ENCODE measurements at places on chromosomes 2 and 18. TPM values are rescaled to one million over a fixed set of nuclear protein-coding genes. Genes with fewer than 3 reads are reported as not detected.

Gene SERPINB12
- total RNA-seq: not detected

Gene SERPINB3
- 0.12 TPM for total RNA-seq

Gene C2orf72
- 0.29 TPM for total RNA-seq

Gene CPO
- not detected for total RNA-seq

Gene INPP4A
- 12.2 TPM for total RNA-seq

Gene ITGA6
- total RNA-seq: 87.0 TPM

Gene EDAR
- 0.65 TPM for total RNA-seq

Gene RNF144A
- 14.1 TPM for total RNA-seq

Gene PTGR3
- total RNA-seq: 7.8 TPM

Gene POTEI
- not detected for total RNA-seq

Gene CRYBA2
- not detected for total RNA-seq

Gene SKOR2
- total RNA-seq: not detected

Gene ANKRD62
- not detected for total RNA-seq

Gene CD8B
- total RNA-seq: 2.5 TPM

Gene METTL21A
- 48.0 TPM for total RNA-seq

Gene DOK6
- 0.06 TPM for total RNA-seq

Gene SERPINB13
- not detected for total RNA-seq

Gene MRPL30
- 25.3 TPM for total RNA-seq

Gene HMSD
- total RNA-seq: 0.29 TPM

Gene RNF149
- 39.9 TPM for total RNA-seq

Gene ZSWIM2
- not detected for total RNA-seq

Gene TOGARAM2
- total RNA-seq: not detected

Data from epithelial cell of proximal tubule (primary cell).